Stimulated activated CD8-positive, alpha-beta memory T cell treated with anti-CD3 and anti-CD28 coated beads, Interleukin-4, amount 100 ng/mL, for 1 hour (primary cell): ENCODE measurements at places on chromosomes 1 and 21.

DNA sequence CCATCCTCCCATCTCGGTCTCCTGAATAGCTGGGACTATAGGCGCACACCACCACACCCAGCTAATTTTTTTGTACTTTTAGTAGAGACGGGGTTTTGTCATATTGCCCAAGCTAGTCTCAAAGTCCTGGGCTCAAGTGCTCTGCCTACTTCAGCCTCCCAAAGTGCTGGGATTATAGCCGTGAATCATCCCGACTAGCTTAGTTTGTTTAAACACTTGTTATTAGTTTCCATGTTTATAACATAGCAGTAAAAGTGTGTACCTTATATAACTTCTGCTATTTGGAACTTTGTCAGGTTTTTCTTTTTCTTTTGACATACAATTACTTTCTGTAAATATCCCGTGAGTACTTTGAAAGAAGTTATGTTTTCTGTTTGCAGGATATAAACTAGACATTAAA lies 60.6 kb upstream of the C1orf21 start:
- DNase-seq = no peak

GRCh38 chr21:37071561-37072273 lies 1.2 kb downstream of the PIGP start:
- DNase-seq = no peak

GRCh38 chr1:236147521-236148469 lies 5.5 kb downstream of the GPR137B start:
- DNase-seq = no peak

DNA sequence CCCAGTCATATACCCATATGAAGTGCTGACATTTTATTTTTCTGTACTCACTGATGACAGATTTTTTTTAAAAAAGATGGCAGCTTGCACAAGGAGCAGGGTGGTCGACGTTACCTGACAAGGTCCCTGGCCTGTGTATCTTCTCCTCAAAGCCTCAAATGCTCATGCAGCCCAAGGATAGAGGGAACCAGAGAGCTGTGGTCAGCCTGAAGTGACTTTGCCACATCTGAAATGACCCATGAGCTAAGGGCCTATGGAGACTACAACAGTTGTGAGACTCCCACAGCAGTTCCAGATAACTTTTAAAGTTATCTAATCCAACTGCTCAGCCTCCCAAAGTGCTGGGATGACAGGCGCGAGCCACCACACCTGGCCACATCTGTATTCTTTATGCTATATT lies 131.1 kb downstream of the GLUL start:
- DNase-seq = no peak

DNA sequence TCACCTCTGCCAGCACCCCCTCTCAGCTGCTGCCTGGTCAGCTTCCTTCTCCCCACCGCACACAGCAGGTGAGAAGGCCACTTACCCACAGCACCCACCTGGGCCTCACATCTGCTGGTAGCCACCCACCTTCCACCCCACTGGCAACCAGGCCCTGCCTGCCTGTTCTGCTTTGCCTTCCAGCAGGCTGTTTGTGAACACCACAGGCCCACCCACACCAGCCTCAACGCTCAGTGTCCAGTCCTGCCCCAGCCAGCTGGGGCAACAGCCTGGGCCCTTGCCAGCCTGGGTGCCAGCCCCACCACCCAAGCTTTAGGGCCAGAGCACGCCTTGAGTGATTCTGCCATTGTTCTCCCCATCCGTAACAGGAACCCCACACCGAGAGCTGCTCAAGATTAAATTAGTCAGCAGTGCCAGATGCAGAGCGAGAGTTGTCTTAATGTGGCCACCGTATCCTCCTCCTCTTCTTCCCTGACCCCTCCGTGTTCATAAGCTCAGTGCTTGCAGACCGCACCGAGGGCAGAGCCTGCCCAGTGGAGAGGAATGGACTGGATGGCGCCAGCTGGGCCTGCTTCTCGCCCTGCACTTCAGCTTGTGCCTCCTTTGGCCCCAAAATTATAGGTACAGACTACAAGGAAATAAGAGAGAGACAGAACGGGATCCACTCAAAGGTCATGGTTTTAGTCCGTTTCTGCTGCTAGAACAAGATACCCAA lies 120.3 kb upstream of the COL6A1 start:
- DNase-seq = no peak

DNA sequence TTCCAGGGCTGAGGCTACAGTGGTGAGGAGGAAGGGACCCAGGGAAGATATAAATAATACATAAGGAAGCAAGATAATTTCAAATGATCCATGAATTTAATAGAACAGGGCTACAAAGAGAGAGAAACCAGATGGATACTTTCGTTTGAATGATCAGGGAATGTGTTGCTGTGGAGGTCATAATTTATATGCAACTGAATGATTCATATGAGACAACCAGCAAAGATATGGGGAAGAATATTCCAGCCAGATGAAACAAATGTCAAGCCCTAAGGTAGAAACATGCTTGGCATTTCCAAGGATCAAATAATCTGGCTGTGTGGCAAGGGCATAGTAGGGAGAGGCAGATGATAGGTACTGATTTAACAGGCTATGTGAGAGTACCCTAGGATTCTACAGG lies 84.8 kb upstream of the ZC3H11B start:
- DNase-seq = no peak

- DNase-seq = no peak
Measured at GRCh38 chr1:64745181-64745985, 508 bp downstream of the RAVER2 start.

DNA sequence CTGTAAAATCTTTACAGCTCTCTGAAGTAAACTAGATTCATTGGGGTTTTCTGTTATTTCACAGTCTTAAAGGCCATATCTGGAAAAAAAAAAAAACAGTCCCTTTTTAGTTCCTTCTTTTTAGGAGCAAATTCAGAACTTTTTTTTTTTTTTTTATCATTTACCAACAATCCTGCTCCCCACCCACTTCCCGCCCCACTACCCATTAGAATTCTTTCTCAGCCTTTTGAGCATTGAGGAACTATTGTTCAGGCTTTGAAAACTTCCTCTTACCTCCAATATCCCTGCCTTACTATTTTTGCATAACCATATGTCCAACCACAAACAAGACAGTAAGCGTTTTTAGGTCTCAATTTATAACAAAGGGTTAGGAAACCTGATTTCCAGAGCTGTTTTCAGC lies 330.1 kb downstream of the PLPP3 start:
- DNase-seq = no peak

DNA sequence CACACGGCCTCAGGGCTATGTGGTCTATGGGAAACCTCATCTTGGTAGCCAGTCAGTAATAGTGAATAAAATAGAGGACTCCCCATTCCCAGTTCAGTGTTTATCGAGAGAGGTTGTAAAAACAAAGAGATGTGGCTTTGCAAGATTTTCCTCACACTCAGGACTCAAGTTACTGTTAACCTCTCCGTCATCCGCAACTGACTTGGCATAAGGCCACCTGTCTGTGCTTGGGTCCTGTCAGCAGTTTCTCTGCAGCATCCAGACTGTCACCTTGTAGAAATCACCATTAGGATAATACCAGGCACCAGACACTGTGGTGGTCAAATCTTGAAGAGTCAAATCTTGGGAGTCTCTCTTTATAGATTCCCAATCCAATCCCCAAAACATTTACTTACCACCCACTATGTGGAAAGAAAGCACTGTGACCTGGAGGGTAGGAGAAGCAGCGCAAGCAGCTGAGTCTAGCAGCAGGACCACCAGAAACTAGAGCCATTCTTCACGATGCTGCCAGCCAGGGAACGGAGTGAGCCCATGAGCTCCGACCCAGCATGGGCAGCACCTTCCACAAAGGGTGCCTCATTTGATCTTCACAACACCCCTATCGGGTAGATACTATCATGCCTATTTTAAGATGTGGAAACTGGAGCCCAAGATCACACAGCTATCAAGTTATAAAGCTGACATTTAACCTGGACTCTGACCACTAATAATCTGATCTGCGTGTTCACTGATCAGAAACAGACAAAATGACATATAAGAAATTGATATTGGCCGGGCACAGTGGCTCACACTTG lies 5.6 kb upstream of the GPR25 start:
- no peak for DNase-seq

DNA sequence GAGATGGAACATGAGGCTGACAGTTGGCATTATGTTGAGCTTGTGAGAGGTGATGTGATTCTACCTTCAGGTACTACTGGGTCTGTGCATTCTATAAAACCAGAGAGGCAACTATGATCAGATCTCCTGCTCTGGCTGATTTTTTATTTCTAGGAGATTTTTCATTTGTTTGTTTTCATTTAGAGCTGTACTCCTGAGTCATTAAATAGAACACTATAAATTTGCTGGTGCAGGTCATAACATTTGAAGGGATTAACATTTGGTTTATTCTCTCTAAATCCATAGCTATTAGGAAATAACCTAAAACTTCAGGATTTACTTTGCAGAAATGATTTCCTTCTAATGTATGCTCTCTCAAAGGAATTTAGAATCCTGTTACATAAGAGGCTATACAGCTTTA lies 42.9 kb downstream of the MAGI3 start:
- DNase-seq = no peak

- no peak for DNase-seq
Measured at GRCh38 chr21:28132713-28133112, 860.0 kb downstream of the LTN1 start.

DNA sequence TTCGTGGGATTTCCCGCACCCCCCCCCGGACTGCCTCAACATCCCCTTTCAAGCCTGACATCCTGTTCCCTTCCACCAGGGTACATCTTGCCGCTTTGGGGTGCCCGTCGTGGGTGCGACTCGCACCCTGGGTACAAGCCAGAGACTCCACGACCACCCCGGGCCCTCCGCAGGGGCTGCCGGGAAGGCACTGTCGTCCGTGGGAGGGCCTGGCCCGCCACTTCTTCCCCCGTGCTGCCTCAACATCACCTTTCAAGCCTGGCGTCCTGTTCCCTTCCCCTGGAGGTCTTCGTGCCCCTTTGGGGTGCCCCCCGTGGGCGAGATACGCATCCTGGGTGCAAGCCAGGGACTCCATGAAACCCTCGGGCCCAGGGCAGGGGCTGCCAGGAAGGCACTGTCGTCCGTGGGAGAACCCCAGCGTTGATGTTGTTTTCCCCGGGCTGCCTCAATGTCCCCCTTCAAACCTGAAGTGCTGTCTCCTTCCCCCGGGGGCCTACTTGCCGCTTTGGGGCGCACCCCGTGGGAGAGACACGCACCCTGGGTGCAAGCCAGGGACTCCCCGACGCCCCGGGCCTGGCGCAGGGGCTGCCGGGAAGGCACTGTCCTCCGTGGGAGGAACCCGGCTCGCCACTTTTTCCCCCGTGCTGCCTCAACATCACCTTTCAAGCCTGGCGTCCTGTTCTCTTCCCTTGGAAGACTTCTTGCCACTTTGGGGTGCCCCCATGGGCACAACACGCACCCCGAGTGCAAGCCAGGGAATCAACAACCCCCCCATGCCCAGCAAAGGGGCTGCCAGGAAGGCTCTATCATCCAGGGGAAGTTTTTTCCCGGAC lies 138.6 kb downstream of the LIPI start:
- no peak for DNase-seq

- DNase-seq = no peak
Measured at GRCh38 chr1:92538048-92538412, 51.3 kb upstream of the GFI1 start.

- no peak for DNase-seq
Measured at GRCh38 chr1:178665579-178665978, 59.5 kb upstream of the RALGPS2 start.

DNA sequence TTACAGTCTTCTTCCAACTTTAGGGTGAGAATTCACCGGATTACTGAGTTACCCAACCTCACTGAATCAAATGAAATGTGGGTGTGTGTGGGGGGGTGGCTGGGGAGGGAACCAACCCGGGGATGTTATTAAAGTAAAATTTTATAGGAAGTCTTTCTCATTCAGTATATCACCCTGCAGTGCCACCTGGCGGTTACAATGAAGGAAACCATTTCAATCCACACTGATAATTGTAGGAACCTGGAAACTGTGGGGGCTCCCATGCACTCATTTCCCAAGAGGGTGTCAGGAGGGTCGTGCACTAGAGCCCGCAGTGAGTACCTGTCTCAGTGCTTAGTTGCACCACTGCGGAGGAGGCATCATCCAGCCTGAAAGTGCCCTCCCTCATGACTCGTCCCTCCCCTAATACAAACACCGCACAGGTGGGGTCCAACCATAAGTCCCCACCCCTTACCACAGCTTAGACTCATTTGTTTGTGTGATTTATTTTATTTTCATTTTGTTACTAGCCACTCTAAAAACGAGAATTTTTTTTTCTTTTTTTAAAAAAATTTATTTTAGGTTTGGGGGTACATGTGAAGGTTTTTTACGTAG lies 29.1 kb upstream of the IGSF5 start:
- DNase-seq = no peak

DNA sequence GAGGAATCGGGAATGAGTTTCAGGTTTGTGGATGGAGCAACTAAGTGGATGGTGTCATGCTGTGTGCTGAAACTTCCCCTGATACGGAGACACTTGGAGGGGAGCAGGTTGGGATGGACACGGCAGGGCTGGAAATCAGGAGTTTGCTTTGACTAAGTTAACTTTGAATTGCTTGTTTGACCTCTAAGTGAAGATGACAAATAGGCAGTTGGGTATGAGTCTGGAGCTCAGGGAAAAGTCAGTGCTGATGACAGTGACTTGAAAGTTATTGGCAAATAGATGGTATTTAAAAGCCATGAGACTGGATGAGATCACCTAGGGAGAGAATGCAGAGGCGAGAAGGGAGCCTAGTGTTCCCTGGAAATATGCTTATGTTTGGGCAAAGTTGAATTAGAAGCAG lies 12.8 kb upstream of the ZSCAN20 start:
- no peak for DNase-seq

GRCh38 chr1:10724948-10725847 lies 71.2 kb downstream of the CASZ1 start:
- DNase-seq = no peak

DNA sequence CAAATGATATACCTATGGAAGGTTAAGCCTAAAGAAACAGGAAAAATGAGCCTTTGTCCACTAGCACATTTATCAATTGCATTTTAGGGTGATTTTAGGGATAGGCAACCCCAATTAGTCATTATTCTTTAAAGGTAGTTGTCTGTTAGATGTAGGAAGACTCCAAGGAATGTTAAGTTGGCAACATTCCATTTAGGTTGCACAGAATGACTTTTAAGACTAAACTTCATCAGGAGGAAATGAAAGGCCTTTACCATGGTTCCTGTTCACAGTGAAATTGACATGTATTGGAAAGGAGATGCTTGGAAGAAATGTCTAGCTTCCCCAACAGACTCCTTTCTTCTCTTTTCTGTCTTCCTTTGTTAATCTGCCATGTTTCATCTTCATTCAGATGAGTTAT lies 1.6 kb upstream of the APOBEC4 start:
- no peak for DNase-seq

DNA sequence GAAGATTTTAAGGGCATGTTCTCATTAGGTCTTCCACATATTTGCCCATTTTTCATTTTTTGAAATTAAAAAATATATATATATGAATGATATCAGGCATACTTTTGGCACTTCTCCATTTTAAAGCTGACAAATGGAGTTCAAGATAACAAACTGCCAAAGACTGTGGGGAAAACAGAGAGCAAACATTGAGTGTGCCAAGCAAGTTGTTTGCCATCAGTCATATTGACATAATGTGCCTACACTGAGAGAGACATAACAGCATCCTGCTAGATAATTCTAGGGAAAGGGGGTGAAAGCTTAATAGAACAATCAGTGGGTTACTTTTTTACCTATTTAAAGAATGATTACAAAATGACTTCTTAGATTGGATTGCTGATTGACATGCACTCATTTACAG lies 529.4 kb upstream of the CXADR start:
- DNase-seq = no peak

- DNase-seq = no peak
Measured at GRCh38 chr1:87763483-87763882, 434.8 kb downstream of the LMO4 start.

GRCh38 chr1:89512996-89513720 lies 11.5 kb upstream of the LRRC8B start:
- no peak for DNase-seq

GRCh38 chr1:175679981-175680652 lies 63.3 kb downstream of the TNR start:
- no peak for DNase-seq
